ENCODE measurements at places on chromosomes 2 and 18.

DNA sequence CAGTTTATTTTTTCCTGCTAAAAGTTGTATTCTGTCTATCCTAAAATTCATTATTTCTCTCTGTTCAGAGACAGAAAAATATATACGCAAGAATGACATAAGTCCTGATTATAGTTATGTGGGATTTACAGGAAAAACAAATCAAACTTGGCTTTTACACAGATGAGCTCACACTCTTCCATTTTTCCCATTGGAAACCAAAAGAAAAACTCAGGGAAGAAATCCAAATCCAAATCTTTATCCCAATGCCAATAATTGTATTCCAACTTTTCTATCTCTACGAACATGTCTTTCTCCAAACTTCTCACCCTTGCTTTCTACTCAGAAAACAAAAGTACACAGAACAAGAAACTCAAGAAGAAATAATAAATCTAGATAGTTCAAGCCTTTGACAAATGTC lies 249.1 kb upstream of the TMEFF2 start:
- no peak for DNase-seq

DNA sequence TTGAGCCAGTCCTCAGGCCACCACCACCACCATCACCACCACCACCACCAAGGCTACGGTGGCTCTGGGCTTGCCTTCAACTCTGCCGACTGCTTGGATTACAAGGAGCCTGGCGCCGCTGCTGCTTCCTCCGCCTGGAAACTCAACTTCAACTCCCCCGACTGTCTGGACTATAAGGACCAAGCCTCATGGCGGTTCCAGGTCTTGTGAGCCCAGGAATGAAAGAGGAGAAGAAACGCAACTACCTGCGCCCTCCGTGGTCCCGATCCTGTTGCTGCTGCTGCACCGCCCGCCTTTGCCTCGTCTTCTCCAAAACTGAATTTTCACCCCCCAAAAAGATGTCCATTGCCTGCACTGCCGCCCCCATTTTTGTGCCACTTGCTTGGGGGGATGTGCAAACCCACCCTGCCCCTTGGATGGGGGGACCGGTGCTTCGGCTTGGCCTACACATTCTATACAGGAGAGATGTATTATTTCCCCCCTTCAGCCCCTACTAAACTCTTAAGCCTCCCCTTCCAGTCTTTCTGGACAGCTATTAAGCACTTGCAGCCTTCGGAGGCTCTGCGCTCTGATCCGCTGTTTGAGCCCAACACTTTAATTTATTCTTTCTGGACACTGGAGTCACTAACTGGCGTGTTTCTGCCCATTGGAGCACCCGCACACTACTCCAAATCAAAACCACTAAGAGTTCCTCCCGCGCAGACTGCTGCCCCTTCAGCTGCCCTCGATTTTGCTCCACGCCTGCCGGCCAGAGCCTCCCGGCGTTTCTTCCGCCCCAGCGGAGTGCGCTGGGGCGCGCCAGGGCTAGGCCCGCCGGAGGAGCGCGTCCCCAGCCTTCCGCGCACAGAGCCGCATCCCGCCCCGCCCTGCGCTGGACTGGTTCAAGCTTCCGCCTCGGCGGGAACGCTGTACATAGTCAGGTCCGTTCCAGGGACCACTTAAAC lies 5.7 kb downstream of the OTX1 start:
- DNase-seq: no peak

DNA sequence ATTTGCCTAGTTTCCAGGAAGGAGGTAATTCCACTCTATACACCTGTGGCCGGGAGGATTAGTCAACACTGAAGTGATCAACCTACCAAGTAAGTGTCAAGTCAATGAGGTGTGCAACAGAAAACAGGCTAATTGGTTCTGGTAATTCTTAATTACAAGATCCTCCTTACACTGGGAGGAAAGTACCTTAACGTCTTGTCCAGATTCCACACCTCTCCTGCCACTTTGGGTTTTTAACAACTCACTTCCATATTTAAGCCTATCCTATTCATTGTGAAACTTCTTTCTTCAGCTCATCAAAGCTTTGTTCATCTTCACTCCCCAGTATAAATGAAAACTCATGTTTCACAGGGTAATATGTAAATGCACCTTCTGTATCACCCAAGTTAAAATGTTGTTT lies 22.0 kb upstream of the MAP4K4 start:
- DNase-seq: no peak

GRCh38 chr2:62270728-62271127 lies 74.8 kb downstream of the B3GNT2 start:
- DNase-seq: no peak

DNA sequence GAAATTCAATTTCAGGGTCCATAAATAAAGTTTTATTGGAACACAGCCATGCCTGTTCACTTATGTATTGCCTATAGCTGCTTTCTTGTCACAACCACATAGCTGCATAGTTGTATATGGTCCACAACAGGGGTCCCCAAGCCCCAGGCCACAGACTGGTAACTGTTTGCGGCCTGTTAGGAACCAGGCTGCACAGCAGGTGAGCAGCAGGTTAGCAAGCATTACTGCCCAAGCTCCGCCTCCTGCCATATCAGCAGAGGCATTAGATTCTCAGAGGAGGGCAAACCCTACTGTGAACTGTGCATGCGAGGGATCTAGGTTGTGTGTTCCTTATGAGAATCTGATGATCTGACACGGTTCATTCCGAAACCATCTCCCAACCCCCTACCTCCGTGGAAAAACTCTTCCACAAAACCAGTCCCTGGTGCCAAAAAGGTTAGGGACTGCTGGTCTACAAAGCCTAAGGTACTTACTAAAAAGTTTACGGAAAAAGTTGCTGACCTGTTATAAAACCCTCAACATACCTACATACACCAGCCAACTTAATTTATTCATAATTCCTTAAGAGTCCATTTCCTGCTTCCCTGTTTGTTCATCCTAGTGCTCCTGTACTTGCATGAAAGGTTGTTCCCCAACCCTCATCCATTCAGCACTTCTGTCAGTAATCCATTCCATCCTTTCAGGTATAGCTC lies 40.1 kb downstream of the NDUFAF7 start:
- no peak for DNase-seq

DNA sequence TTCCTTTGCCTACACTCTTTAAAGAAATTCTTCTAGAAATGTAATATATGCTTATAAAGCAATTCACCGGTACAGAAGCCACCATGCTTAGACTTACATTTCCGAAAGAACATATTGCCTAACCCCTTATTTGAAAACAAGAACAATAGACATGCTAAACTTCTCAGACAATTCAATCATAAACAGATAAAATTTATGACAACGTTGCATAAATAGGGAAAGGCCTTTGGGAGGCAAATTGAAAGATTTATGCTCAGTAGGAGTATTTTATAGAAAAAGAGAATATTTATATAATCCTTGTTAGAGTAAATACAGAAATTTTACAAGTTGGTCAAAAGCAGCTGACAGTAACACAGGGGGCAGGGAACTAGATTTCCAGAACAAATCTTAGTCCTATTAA lies 16.2 kb upstream of the MEP1B start:
- DNase-seq: no peak

DNA sequence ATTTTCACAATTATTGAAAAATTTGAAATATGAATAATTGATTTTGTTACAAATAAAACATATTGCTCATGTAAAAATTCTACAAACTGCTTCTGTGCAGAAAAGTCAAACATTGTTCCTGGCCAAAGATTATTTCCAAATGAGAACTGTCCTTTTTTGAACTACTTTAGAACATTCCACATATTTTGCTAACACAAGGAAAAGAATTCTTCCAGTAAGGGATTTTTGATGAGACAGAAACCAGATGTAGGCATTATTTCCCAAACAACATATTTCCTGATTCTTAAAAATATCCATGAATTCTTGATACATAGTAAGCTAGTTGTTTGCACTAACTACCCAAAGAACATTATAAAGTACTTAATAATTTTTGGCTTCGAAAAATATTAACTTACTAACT lies 715.2 kb downstream of the CCDC85A start:
- DNase-seq: no peak

- DNase-seq: no peak
Measured at GRCh38 chr2:223196331-223196730, 144.3 kb downstream of the KCNE4 start.

GRCh38 chr18:13558124-13558523 lies 168.2 kb downstream of the FAM210A start:
- no peak for DNase-seq

All from activated T-helper 1 cell treated with Interleukin-2 at 50 U/mL for 16 hours (primary cell).